Esophagus squamous epithelium (tissue), 5 donors: ENCODE measurements at places on chromosomes 2 and 18.

- DNase-seq = no peak
These were observed 396.7 kb upstream of the DCC start for GRCh38 chr18:51943281-51943680.

DNA sequence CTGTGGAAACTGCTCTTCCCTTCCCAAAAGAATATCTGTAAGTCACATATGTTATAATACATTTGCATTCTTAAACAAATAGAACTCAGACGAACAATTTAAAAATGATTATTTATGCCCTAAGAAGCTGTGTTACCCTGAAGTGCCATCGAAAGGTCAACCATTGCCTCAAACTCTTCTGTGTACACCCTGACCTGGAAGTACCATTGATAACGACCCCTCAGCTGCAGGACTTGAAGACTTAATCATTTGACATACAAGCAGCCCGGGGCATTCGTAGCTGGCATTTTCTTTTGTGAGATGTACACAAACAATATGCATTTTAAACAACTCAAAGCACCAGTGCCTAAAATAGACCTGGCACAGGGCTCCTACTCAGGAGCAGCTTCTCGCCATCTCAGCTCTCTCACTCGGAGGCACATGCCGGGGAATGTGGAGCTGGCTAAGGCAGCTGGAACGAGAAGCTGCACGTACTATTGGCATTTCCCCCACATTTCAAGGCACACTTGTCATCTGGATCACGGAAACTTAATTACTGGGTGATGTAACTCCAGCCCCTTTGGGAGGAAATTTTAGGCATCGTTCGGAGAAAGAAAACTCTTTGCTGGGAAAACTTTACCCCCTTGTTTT lies 170.0 kb upstream of the GALNT5 start:
- no peak for DNase-seq

- no peak for DNase-seq
These were observed 119.6 kb downstream of the SLC8A1 start for GRCh38 chr2:40332191-40332826.

GRCh38 chr18:44098551-44099098 lies 582.1 kb upstream of the SETBP1 start:
- DNase-seq = no peak

DNA sequence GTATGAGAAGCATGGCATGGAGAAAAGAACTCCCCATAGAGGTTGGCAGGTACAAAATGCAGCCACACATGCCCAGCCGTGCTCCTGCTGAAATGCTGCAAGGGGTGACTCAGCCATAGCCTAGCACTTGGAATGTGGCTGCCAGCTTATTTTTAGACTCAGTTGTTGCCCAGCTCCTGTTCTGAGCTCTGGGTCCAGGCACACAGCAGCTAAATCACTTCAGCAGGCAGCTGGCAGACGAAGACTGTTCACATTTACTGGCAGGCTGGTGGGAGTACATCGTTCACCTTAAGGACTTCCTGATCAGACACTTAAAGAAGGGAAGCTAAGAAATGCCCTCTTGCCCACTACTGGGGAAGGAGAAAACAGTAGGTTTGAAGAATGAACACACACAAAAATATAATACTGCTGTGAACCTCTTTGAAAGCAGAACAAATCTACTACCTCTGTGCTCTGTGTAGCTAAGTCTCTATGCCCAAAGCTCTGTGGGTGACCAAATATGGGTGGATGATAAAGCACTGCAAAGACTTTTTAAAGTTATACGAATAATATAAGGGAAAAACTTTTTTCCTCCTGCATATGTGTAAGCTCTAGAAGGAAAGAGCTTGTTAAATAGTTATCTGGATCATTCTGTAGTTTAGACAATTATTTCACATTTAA lies 146.1 kb downstream of the LNPK start:
- no peak for DNase-seq

- no peak for DNase-seq
These were observed 152.3 kb downstream of the PRPF40A start for GRCh38 chr2:152564754-152565551.

DNA sequence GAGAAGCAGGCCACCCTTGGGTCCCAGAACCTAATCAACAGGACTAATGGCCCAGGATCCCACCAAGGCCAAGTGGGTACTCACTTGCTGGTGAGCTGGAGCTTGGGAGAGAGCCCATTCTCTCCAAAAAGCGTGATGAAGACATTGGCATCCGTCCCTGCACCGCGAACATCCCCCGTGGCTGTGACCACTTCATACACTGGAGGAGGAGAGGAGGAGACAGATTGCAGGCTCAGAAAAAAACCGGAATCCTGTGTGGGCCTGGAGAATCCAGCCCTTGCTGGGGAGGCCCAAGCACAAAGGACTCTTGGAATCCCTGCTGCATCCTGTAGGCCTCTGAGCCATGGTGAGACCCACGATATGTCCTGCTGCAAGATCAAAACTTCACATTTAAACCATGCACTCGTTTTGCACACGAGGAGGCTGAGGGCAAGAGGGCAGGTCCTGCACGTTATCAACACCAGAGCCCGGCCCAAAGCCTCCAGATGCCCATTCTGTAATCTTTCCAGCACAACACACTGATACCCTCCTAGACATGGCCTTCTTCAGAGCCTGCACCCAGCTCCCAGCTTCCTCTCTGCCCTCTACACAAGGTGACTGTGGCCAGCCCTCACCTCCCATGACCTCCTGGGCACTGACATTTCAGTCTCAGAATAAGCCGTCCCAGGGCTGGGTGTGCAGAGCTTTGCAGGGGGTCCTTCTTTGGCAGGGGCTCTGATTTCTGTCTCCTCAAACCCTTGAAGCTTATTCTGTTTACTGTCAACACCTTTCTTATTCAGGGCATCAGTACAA lies 7.8 kb downstream of the LOXHD1 start:
- DNase-seq = no peak

DNA sequence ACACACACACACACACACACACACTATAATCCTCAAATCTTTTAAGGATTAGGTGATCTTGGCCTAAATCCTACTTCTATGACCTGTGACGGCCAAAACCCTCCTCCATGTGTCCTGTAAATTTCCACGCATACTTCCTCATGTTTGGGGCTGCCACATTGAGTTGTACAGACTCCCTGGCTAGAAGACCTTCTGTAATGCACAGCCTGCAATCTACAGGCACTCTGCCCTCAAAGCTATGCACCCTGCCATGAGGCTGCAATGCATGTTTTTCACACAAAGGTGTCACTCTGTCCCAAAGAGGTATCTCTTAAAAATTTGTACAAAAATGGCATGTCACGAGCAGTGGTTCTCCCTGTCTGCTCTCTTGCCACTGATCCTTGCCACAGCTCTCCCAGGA lies 26.4 kb upstream of the B4GALT6 start:
- DNase-seq = no peak

GRCh38 chr18:370751-371608 lies 103.1 kb upstream of the THOC1 start:
- DNase-seq = no peak

GRCh38 chr2:174343343-174343622 lies 8.5 kb downstream of the SP9 start:
- no peak for DNase-seq

DNA sequence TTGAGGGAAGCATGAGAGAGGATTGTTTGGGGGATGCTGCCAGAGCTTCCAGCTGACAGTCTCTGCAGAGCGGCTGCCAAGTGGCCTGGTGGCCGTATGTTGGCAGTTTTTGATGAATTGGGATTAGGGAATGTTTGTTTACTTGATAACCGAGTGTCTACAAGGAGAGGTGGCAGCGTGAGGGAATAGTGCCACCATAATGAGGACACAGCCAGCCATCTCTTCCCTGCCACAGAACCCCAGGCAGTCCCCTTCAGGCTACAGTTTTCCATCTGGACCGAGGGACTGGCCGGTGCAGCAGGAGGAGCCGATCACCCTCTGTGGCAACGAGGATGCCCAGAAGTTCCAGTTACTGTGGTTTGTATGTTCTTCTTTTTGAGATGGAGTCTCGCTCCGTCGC lies 55.2 kb downstream of the TRAPPC12 start:
- no peak for DNase-seq
